ENCODE measurements at places on chromosomes 5 and 9. TPM values are rescaled to one million over a fixed set of nuclear protein-coding genes. Genes with fewer than 3 reads are reported as not detected.

GRCh38 chr5:166185185-166185584 lies 2106.3 kb upstream of the WWC1 start:
- H3K27ac ChIP-seq: no peak overlapping the region
- H3K27me3 ChIP-seq: no peaks in the 10 kb centered on the region
- H3K4me3 ChIP-seq: no peak overlapping the region
- no peaks in the 10 kb centered on the region for H3K36me3 ChIP-seq
- H3K4me1 ChIP-seq: no peaks in the 10 kb centered on the region

- H3K4me3 ChIP-seq: no peak overlapping the region
- peaks cover 21% of the 10 kb centered on the region for H3K4me1 ChIP-seq
- peak overlapping the region; percentile 73 for H3K27ac ChIP-seq
- H3K36me3 ChIP-seq: peaks cover 7% of the 10 kb centered on the region
- no peak for DNase-seq
Measured at GRCh38 chr5:139108063-139108824, 89.9 kb downstream of the SIL1 start.

- no peak overlapping the region for H3K4me3 ChIP-seq
- no peaks in the 10 kb centered on the region for H3K27me3 ChIP-seq
- H3K27ac ChIP-seq: no peak overlapping the region
- H3K4me1 ChIP-seq: no peaks in the 10 kb centered on the region
- no peak for DNase-seq
Measured at GRCh38 chr5:54294097-54294667, 16.2 kb downstream of the ARL15 start.

DNA sequence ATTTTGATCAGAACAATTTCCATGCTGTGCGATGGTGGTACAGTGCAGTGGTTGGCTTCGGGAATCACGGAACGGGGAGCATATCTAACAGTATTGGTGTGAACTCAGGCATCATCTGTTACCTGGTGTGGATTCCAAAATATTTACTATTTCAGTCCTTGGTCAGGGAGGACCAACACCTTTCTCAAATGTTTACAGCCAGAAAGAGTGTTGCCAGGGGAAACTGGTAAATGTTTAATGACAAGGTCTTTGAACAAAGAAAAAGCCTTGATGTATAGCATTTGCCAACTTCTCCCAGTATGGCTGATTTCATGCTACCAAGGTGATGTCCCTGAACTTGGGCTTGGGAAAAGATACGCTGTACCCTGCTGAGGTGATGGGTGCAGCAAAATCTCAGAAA lies 145.6 kb upstream of the POC5 start:
- H3K27ac ChIP-seq: no peak overlapping the region
- peaks cover 3% of the 10 kb centered on the region for H3K27me3 ChIP-seq
- no peaks in the 10 kb centered on the region for H3K4me1 ChIP-seq
- H3K36me3 ChIP-seq: no peaks in the 10 kb centered on the region

- peak overlapping the region; percentile 96 for H3K27ac ChIP-seq
- no peak for DNase-seq
- peaks cover 2% of the 10 kb centered on the region for H3K36me3 ChIP-seq
- H3K27me3 ChIP-seq: no peaks in the 10 kb centered on the region
- no peak overlapping the region for H3K4me3 ChIP-seq
Measured at GRCh38 chr9:87108661-87109060, 161.4 kb upstream of the GAS1 start.

- peaks cover 34% of the 10 kb centered on the region for H3K4me1 ChIP-seq
- no peak for DNase-seq
- H3K27ac ChIP-seq: peak overlapping the region; percentile 84
- H3K4me3 ChIP-seq: peak overlapping the region; percentile 15
- no peaks in the 10 kb centered on the region for H3K36me3 ChIP-seq
Measured at GRCh38 chr5:132674671-132675506, 1.1 kb downstream of the IL4 start.

- no peak for DNase-seq
- H3K27ac ChIP-seq: no peak overlapping the region
- no peak overlapping the region for H3K4me3 ChIP-seq
- H3K4me1 ChIP-seq: no peaks in the 10 kb centered on the region
- H3K36me3 ChIP-seq: no peaks in the 10 kb centered on the region
Measured at GRCh38 chr5:162668926-162669325, 601.4 kb downstream of the GABRG2 start.

The RLN2 gene
- not detected for total RNA-seq

Measured in osteocyte (in vitro differentiated cells).